ENCODE measurements at places on chromosomes 2 and 18.

- no peak for DNase-seq
Observed at GRCh38 chr2:68432696-68433658, 34.1 kb downstream of the FBXO48 start.

DNA sequence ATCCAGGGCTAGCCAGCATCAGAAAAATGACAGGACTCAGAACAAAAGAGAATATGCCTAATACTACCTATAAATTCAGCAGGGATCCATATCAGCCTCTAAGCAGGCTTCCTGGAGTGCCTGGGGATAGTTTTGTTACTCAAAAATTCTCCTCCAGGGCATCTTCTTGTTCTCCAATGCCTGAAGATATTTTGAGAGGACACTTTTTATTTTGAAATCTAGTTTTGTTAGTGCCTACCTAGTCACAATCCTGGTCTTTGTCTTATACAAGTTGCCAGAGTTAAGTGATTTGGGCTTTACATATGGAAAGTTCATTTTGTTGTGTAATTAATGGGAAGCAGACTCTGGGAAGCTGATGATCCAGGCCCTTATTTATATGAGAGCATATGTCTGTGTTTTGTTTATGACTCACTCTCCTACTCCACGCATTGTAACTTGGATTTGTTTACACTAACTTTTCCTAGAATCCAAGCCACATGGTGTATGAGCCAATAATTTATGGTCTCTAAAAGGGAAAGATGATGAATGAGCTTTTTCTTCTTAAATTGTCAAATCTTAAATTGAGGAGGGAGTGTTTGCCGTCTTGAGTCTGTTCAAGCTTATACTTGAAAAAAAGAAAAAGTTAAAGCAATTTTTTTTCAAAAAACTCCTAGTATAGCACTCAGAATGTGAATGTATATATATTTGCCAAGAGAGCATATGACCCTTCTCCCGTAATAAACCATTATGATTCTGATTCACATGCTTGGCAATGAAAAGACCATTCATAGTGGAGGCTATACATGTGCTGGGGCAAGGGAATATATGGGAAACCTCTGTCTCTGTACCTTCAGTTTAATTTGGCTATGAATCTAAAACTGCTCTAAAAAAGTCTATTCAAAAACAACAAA lies 370.3 kb downstream of the SETBP1 start:
- no peak for DNase-seq

GRCh38 chr2:100624536-100624935 lies 61.7 kb downstream of the PDCL3 start:
- DNase-seq: no peak

GRCh38 chr2:197191177-197191939 lies 119.2 kb downstream of the ANKRD44 start:
- peak; percentile 80 for DNase-seq

GRCh38 chr2:217790195-217790594 lies 212.6 kb downstream of the TNS1 start:
- DNase-seq: peak; percentile 64

GRCh38 chr2:201344663-201345366 lies 12.3 kb downstream of the FLACC1 start:
- peak; percentile 32 for DNase-seq

DNA sequence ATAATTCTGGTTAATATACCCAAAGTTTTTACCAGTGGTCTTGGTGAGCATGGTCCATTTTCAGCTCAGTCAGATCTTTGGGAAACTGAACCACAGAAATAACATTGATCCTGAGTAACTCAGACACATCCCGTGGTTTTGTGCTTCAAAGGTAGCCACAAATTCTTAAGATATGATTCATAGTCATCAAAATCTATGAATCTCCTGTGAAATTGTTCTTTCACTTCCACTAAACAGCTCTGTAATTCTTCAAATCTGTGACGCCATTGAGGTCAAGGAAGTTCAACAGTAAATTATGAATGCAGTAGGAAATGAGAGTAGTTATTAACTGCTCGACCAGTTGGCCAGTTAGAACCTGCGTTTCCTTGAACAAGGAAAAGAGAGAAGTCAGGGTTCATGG lies 147.3 kb downstream of the IRS1 start:
- DNase-seq: no peak

DNA sequence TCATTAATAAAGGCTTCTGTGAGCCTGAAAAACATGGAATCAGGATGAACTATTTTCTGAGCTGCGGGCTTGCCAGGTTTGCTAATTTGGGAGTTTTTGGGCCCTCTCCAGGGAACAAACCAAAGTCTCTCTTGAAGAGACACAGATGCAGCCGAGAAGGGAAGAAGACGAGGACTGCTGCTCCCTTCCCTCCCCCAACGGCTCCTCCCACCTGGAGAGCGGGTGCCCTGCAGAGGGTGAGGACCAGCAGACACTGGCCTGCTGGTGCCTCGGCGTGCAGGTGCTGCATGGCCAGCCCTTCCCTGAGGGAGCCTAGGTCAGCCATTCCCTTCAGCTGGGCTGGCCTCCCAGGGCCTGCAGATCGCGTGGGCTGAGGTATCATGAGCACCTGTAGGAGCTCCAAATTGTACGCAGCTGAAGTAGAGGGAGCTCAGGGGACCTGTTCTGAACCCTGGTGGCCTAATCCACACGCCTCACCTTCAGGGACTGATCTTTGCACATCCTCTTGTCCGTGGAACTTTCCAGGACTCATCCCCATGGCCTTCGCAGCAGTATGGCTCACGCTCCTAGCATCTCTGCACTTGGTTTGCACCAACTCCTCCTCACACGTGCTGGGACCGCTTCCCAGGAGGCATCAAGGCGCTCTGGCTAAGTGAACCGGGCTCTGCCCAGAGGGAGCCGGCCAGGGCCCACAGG lies 19.5 kb downstream of the EMX1 start:
- no peak for DNase-seq

- DNase-seq: no peak
Observed at GRCh38 chr2:188979187-188980114, 5.3 kb downstream of the COL3A1 start.

DNA sequence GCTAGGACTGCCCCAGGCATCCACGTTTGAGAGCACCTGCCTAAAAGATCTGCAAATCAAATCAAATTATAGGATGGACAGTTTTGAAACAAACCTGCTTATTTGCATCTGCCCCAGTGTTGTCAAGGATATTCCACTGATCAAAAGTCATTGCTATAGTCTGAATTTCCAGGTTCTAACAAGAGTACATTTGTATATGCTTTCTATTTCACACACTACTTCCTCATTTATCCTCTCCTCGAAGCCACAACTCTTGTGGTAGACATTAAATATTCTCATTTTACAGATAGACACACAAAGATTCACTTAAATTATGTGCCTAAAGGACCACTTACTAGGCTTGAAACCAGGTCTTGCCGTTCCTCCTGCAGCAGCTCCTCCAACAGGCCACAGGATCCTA lies 11.9 kb upstream of the TET3 start:
- DNase-seq: peak; percentile 50

- no peak for DNase-seq
Observed at GRCh38 chr18:56570978-56571377, 67.4 kb downstream of the TXNL1 start.

GRCh38 chr2:29761278-29761677 lies 160.1 kb downstream of the ALK start:
- no peak for DNase-seq

DNA sequence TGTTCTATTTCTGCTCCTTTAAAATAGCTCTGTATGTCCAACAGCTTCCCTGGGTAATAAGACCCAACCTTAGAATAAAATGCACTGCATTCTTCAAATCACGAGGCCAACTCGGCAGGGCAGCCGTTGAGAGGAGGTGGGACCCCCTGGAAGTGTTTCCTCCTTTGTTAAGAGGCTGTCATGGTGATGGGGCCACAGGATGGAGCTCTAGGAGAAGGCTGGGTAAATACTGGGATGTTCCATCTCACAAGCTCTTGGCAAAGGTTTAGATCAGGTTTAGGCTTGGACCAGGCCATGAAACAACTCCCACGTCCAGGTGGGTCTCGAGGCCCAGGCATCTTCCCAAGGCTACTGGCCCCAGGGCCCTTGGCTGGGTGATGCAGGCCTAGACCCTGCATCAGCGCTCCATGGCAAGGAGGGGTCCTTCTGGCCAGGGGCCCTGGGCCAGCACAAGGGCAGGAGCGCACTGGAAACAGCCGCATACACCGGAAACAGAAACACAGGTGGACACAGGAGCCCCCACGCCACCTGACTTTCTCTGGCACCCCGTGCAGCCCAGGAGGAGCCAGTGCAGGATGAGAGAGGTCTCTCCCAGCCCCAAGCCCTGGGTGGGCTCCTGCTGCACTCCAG lies 38.8 kb upstream of the OTOS start:
- no peak for DNase-seq

DNA sequence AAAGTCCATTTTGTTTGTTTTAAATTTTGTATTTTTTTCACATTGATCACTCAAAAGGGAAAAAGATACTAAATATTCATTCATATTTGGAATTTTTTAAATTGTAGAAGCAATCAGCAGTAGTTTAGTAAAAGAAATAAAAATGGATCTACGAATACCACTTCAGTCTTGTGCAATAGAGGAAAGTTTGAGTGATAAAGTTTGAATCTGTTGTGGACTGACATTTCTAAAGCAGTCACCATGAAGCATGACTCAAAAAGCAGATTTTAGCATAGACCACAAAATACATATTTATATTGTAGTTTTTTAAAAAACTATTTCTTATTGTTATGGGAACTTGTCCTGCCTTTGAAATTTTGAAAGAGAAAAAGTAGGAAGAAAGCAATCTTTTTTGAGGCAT lies 520.5 kb upstream of the ZEB2 start:
- DNase-seq: no peak

GRCh38 chr18:79857082-79857671 lies 59.4 kb downstream of the KCNG2 start:
- no peak for DNase-seq

- no peak for DNase-seq
Observed at GRCh38 chr2:98374958-98375570, 28.8 kb downstream of the CNGA3 start.

- no peak for DNase-seq
Observed at GRCh38 chr2:28280619-28281018, 112.0 kb upstream of the FOSL2 start.

GRCh38 chr2:160869411-160869810 lies 290.8 kb upstream of the TANK start:
- DNase-seq: no peak

- DNase-seq: no peak
Observed at GRCh38 chr2:71829008-71829407, 318.7 kb downstream of the CYP26B1 start.

Data from NAMALWA (cell line).